ENCODE measurements at places on chromosomes 7 and 10. TPM values are rescaled to one million over a fixed set of nuclear protein-coding genes. Genes with fewer than 3 reads are reported as not detected.

- no peak overlapping the region for H3K4me3 ChIP-seq
- no peaks in the 10 kb centered on the region for H3K27me3 ChIP-seq
- no peak overlapping the region for H3K27ac ChIP-seq
- H3K4me1 ChIP-seq: no peaks in the 10 kb centered on the region
Measured at GRCh38 chr7:117796889-117797288, 76.4 kb downstream of the CTTNBP2 start.

DNA sequence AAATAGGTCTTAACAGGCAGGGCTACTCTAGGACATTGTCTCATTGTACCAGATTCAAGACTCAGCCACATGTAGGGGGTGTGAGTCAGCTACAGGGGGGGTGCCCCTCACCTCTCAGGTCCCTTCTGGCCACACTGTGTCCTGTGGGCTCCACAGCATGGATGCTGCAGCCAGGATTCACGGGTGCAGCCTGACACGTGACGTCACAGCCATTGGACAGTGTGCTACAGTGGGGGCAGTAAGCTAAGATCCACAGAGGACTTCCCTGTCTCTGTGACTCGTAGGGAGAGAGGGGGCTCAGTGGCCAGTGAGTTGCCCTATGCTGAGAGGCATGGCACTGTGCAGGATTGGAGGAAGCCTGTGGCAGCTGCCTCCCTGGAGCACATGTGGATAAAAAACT is 77.9 kb downstream of the TMEM178B start:
- no peaks in the 10 kb centered on the region for H3K36me3 ChIP-seq
- no peak for DNase-seq
- H3K27ac ChIP-seq: no peak overlapping the region
- H3K4me1 ChIP-seq: no peaks in the 10 kb centered on the region
- no peak overlapping the region for H3K4me3 ChIP-seq
- H3K27me3 ChIP-seq: no peaks in the 10 kb centered on the region

- no peaks in the 10 kb centered on the region for H3K4me1 ChIP-seq
- no peak overlapping the region for H3K4me3 ChIP-seq
- peaks cover 3% of the 10 kb centered on the region for H3K27me3 ChIP-seq
- H3K36me3 ChIP-seq: no peaks in the 10 kb centered on the region
- no peak overlapping the region for H3K27ac ChIP-seq
Measured at GRCh38 chr7:87528730-87529129, 53.2 kb upstream of the ABCB4 start.

- H3K4me3 ChIP-seq: no peak overlapping the region
- H3K36me3 ChIP-seq: peaks cover 5% of the 10 kb centered on the region
- H3K27ac ChIP-seq: no peak overlapping the region
- H3K27me3 ChIP-seq: no peaks in the 10 kb centered on the region
Measured at GRCh38 chr10:51789903-51790302, 90.5 kb upstream of the CSTF2T start.

GRCh38 chr10:76044751-76045150 is 613.3 kb downstream of the LRMDA start:
- H3K36me3 ChIP-seq: peaks cover 4% of the 10 kb centered on the region
- peaks cover 9% of the 10 kb centered on the region for H3K27me3 ChIP-seq
- DNase-seq: no peak

The DOCK4 gene
- total RNA-seq: 43.0 TPM

The VPS26A gene
- 66.3 TPM for total RNA-seq

The HOXA7 gene
- total RNA-seq: not detected

The PAPOLB gene
- total RNA-seq: not detected

Data from chondrocyte (in vitro differentiated cells).